ENCODE measurements at places on chromosomes 2 and 18.

DNA sequence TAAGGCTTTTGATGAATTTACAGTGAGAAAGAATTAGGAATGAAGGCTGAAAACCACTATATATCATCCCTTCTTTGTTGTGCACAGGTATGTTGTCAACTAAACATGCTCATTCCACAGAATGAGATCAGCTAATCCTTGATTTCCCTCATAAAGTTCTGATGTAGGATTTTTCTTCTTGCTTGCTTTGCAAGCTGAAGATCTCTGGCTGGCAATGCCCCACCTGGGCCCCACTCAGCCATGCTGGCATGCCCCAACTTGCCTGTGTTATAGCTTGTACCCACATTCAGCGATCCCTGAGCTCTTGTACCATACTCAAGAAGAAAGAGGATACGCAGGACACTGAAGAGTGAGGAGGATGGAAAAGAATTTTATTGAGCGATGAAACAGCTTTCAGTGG is 18.0 kb upstream of the SERPINB11 start:
- DNase-seq = no peak

GRCh38 chr2:73956218-73956865 is 28.4 kb upstream of the TET3 start:
- no peak for DNase-seq

DNA sequence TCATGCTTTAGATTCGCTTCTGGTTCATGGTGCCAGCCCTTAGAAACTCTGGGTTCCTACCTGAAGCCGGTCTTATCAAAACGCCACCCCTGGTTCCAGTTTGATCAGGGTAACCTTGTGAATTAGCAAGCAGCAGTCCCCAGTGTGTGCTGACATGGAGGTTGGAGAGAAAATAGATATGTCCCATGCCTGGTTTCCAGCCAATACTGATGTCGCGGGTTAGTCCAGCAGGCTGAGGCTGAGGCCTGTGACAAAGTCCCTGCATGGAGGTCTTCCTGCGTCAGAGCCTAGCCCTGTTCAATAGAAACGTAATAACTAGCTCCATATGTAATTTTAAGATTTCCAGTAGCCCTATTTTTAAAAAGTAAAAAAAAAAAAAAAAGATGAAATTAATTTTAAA is 28.2 kb downstream of the LPIN1 start:
- no peak for DNase-seq

GRCh38 chr2:134327367-134327766 is 73.5 kb downstream of the MGAT5 start:
- DNase-seq = no peak

GRCh38 chr2:104840893-104841585 is 12.9 kb upstream of the POU3F3 start:
- DNase-seq = no peak

GRCh38 chr18:59990121-59990823 is 90.5 kb downstream of the PMAIP1 start:
- DNase-seq = no peak

- DNase-seq = no peak
These were observed 92.6 kb downstream of the VAPA start for GRCh38 chr18:10006311-10006893.

- DNase-seq = peak; percentile 89
These were observed 923 bp downstream of the FIGLA start for GRCh38 chr2:70789304-70790135.

GRCh38 chr2:86201671-86202335 is 2.5 kb downstream of the MRPL35 start:
- no peak for DNase-seq

GRCh38 chr2:49241991-49242390 is 87.7 kb upstream of the FSHR start:
- no peak for DNase-seq
